ENCODE measurements at places on chromosomes 16 and 17.

DNA sequence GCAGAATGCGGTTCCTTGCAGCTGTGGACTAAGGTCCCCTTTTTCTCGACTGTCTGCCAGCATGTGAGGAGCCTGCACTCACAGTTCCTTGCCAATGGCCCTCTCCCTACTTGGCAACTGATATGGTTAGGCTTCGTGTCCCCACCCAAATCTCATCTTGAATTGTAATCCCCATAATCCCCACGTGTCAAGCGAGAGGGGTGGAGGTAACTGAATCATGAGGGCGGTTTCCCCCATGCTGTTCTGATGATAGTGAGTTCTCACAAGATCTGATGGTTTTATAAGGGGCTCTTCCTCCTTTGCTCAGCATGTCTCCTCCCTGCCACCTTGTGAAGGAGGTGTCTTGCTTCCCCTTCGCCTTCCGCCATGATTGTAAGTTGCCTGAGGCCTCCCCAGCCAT is 19.9 kb downstream of the CIAPIN1 start:
- DNase-seq = no peak
- H3K4me1 ChIP-seq = peaks cover 16% of the 10 kb centered on the region
- no peaks in the 10 kb centered on the region for H3K27me3 ChIP-seq
- no peak overlapping the region for H3K27ac ChIP-seq
- peaks cover 45% of the 10 kb centered on the region for H3K36me3 ChIP-seq
- no peak overlapping the region for H3K4me3 ChIP-seq

DNA sequence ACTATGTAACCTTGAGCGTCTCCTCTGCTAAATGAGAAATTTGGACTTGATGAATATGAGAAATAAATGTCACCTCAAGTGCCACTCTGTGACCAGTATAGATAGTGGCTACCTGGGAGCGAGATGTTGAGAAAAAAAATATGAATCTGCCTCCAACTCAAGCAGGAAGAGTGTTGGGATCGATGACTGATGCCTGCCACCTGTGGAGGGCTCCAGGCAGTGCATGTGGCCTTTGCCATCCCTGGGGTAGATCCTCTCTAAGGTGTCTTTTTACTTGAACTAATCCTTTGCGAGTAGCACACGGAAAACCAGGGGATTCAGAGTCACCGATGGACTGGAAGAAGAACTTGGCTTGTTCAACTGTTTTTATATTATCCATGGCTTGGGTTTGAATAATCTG is 9.4 kb downstream of the CCDC182 start:
- no peaks in the 10 kb centered on the region for H3K27me3 ChIP-seq
- no peaks in the 10 kb centered on the region for H3K36me3 ChIP-seq
- no peak overlapping the region for H3K4me3 ChIP-seq

DNA sequence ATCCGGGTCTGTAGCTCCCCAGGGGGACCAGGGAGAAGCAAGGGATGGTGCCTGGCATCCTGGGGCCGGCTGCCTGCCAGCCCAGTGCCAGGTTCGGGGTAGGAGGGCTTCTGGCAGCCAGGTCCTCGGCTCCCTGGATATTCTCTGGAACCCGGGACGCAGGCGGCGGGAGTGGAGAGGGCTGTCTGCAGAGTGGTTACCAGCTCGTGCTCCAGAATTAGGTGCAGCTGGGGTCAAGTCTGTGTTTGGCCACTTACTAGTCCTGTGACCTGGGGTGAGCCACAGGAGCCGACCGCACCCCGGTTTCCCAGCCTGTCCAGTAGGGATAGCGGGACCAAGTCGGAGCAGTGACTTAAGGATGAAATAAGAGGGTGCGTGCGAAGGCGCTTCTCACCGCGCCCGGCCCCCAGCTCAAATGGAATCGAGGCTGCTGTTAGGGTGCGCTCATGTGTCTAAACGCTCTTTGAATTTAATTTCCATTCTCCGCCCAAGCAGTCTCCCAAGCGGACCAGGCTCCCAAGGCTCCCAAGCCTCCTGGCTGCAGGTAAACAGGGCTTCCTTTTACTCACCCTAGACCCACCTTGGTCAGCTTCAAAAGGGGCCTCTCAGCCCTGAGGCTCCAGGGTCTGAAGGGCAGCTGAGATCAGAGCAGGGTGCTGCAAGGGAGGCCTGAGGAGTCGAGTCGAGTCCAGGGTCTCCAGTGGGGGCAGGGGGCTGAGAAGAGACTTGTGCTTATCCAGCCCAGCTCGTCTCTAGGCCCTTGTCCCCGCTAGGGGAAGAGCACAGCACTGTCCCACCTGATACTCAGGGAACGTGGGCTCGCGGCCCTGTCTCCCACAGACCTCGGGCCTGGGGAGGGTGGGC is 28.3 kb upstream of the ZNF469 start:
- H3K27me3 ChIP-seq = no peaks in the 10 kb centered on the region
- no peak overlapping the region for H3K27ac ChIP-seq
- no peak overlapping the region for H3K4me3 ChIP-seq
- DNase-seq = no peak

GRCh38 chr16:65876624-65877023 is 489.9 kb upstream of the CDH5 start:
- no peaks in the 10 kb centered on the region for H3K27me3 ChIP-seq
- H3K4me3 ChIP-seq = no peak overlapping the region
- DNase-seq = no peak
- H3K4me1 ChIP-seq = no peaks in the 10 kb centered on the region
- H3K36me3 ChIP-seq = no peaks in the 10 kb centered on the region
- H3K27ac ChIP-seq = no peak overlapping the region

GRCh38 chr16:35302859-35303258 is 1843.4 kb downstream of the TP53TG3F start:
- DNase-seq = no peak
- H3K4me1 ChIP-seq = no peaks in the 10 kb centered on the region
- H3K27ac ChIP-seq = no peak overlapping the region
- H3K27me3 ChIP-seq = no peaks in the 10 kb centered on the region
- no peaks in the 10 kb centered on the region for H3K36me3 ChIP-seq
- no peak overlapping the region for H3K4me3 ChIP-seq
